Heart left ventricle (tissue), 16 donors: ENCODE measurements at places on chromosomes 12 and 14.

- DNase-seq, result peak; percentile 51
Measured at GRCh38 chr14:69643430-69644200, 32.2 kb downstream of the SUSD6 start.

DNA sequence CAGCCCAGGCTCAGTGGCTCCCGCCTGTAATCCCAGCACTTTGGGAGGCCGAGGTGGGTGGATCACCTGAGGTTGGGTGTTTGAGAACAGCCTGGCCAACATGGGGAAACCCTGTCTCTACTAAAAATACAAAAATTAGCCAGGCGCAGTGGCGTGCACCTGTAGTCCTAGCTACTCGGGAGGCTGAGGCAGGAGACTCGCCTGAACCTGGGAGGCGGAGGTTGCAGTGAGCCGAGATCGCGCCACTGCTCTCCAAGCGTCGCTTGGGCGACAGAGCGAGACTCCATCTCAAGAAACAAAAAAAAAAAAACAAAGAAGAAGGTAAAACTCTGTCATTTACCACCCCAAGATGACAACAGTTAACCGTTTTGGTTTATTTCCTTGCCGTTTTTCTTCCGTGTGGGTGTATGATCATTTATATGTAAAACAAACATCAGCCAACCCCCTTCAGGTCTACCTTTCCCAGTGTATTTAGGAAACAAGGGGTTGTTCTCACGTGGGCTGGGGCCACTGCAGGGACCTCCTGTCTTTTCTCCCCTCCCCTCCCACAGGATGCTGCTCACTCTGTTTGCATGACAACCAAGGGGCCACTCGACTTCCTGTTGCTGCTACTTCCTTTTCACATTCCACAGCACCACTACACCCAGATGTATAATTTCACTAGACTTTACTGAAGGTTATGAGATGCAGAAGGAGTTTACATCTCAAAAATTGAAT, 13.6 kb downstream of the TTC9 start:
- DNase-seq, result no peak

DNA sequence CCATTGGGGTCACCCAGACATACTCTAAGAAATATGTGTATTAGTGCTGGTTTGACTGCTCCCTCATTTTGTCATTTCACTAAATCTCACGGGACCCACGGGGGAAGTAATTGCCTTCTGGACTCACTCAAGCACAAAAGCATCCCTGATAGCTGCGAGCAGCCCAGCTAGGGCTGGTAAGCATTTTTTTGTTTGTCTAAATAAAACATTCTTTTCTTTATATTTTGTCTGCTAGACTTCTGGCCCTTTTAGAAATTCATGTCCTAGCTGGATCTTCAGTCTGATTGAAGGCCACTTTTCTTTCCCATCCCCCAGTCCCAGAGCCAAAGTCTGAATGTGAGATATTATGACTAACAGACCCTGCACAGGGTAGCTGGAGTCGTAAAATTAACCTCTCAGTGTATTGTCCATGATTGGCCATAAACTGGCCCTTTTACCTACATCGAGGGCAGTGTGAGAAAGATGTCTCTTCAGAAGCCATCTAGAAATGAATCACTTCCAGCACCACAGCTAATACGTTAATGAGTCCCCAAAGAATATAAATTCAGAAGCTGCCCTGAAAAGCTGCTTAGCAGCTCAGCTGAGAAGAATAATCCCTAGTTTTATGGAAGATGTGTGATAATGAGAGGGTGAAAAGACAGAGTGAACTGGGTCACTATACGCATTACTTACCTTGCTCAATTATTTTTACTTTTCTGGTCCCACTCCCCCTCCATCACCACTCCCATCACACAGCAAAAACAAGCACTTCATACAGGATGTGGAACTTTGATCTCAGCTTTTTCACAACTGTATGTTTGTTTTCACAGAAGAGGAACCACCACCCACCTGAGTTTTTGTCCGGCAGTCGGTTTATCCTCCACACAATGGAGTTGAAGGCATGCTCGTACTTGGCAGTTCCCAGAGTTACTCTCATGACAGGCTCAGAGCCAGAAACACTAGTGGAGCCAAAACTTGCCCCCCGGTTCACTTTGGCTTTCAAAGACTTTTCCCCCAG, 55.6 kb upstream of the GTF2A1 start:
- no peak for DNase-seq

DNA sequence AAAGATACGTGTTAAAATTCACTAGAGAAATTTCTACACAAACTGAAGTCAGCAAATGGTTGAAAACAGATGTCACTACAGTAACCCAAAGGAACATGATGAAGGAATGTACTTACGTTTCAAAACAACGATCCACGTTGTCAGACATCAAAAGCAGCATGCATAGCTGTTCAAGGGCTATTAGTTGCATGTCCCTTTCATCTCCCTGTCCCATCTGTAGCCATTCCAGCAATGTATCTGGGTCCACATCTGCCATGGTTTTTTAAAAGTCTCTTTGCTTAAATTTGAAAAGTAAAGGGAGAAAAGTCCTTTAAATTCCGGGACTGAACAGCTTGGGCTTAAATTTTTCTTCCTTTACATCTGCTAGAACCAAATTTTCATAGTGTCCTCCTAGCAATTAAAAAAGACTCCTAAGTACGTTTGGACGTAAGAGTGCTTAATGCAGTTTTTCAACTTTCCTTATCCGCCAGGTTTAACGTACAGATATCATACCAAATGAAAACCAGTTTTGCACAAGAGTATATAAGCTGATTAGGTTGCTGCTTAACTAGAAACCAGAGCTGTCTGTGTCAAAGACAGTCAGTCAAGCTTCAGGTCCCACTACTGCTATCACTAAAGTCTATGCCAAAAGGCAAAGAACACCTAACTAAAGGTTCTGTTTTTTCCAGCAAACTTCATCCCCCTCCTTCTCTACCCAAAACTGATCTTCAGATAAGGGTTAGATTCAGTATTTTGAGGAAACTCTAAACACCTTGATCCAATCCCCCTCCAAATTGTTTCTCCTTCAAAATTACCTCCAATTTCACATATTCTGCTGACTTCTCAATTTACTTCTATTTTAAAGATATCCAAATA, 1.7 kb downstream of the HECTD1 start:
- no peak for DNase-seq

DNA sequence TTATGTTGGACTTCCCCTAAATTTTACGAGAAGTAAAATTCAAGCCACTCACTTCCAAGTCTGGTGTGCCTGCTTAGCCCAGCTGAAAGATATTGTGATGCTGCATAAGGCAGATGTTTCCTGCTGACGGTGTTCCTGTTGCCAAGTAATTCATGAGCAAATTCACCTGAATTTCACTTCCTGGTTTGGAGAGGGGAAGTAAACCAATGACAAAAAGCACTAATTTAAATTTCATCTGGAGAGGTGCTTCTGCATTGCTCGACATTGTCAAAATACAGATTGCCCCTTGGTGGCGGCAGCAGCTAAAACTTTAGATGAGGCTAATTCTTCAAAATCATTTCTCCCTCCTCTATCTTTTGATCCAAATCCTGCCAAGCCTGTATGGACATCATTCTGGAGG, 281.1 kb downstream of the AACS start:
- no peak for DNase-seq

- DNase-seq, result no peak
Measured at GRCh38 chr12:92136965-92137721, 8.5 kb downstream of the BTG1 start.

GRCh38 chr12:51829011-51829481, 19.5 kb downstream of the FIGNL2 start:
- no peak for DNase-seq

DNA sequence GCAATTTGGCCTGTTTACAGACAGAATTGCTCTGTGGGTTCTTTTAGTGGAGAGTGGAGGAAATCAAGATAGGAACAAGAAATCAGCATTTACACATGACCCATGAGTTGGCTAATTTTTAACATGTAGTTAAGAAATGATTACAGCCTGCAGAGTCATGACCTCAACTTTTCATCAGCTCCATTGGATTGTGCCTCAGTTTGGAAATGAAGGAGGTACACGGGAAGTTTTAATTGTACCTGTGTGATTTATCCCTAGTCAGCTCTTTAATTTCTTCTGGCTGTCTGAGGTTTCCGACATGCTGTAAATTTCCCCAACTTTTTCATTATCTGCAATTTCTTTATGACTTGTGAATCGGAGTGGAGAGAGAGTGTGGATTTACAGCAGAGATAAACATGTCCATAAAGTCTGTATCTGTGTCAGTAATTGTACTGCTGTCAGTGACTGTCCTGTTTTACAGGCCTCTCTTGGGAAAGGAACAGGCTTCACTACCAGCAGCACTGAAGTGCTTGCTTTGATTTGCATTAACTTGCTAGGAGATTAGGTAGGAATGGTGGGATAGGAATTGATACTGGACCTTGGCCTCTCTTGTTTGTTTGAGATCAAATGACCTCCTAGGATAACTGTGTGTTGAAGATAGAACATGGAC, 49.2 kb downstream of the LIN52 start:
- no peak for DNase-seq

GRCh38 chr14:79916892-79917291, 294.4 kb downstream of the DIO2 start:
- DNase-seq, result no peak

DNA sequence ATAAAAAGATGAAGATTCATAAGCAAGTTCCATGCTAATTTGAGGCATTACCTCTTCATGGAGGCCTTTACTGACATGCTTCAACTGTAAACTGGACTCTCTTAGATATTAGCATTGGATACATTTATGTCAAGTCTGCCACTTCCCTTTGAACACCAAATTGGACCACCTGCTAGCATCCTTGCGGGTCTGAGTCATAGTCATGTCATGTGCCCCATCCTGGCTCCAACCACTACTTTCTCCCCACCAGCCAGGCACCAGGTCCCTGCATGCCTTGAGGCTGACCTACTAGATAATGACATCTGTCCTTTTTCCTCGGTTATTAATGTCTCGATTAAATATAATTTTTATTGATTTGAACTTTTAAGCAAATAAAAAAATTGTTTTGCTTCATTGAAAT, 32.9 kb upstream of the EEA1 start:
- no peak for DNase-seq

GRCh38 chr14:89303456-89304435, 113.3 kb downstream of the FOXN3 start:
- DNase-seq, result peak; percentile 54

GRCh38 chr12:79407671-79408622, 282.8 kb downstream of the PAWR start:
- DNase-seq, result peak; percentile 26

DNA sequence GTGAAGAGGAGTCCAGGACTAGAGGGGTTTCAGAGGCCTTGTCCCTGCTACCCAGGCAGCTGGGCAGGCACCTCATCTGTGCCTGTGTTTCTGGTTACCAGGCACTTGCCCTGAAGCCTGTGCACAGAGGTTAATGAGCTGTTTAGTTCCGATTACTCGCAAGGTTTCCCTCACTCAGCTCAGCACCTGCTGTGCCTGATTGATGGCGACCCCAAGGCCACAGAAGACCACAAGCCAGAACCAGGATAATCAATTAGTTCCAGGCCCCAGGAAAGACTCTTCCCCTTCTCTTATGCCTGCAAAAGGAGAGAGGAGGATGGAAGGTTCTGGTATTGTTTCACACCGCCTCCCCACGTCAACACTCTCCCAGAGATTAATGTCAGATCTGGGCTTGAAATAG, 88.8 kb upstream of the NOS1 start:
- DNase-seq, result no peak

DNA sequence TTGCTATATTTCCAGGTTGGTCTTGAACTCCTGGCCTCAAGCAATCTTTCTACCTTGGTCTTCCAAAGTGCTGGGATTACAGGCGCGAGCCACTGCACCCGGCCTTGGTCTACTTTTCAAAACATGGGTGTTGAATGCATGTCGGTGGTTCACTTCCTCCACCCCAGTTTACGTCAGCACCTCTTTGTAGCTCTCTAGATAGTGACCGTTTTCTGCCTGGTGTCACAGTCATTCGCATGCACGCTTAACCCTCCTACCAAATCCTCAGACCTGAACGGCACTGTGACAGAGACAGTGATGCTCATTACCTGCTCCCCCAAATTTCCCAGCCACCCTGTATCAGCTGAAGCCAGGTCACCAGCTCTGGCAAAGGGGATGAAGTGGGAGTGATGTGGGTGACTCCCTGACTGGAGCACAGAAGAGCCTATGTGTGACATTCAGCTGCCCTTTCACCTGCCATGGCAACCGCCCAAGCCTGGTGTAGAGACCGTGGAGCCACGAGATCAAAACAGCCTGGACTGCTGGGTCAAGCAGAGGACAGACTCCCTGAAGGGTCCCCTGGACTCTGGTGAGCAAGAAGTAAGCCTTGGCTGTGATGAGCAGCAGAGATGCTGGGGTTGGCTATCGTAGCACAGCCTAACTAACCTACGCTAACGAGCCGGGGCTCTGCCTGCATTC, 66.2 kb upstream of the GPR68 start:
- no peak for DNase-seq

GRCh38 chr14:33776871-33777270, 174.0 kb downstream of the EGLN3 start:
- no peak for DNase-seq

DNA sequence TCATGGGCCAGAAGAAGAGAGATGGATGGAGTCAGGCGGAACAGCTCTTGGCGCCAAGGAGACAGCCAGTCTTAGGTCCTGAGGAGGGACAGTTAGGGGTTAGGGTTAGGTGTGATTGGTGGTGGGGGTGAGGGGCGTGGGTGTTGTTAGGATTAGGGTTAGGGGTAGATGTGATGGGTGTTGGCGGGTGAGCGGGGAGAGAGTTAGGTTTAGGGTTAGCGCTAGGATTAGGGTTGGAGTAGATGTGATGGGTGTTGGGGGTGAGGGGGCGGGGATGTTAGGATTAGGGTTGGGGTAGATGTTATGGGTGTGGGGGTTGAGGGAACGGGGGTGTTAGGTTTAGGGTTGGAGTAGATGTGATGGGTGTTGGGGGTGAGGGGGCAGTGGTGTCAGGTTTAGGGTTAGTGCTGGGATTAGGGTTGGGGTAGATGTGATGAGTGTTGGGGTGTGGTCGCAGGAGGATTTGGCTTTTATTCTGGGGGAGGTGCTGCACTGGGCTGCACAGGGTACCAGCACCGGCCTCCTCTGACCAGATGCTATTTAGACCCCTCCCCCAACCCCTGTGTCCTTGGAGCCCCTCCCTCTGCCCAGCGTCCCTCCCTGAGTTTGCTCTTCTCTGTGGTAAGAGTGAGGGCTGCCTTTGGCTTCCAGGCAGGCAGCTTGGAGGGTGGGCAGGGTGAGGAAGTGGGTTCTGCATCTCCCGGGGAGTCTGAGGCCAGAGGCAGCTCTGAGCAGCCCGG, 35.6 kb upstream of the FBRSL1 start:
- DNase-seq, result peak; percentile 33

- no peak for DNase-seq
Measured at GRCh38 chr12:100485983-100486382, 12.3 kb downstream of the NR1H4 start.

DNA sequence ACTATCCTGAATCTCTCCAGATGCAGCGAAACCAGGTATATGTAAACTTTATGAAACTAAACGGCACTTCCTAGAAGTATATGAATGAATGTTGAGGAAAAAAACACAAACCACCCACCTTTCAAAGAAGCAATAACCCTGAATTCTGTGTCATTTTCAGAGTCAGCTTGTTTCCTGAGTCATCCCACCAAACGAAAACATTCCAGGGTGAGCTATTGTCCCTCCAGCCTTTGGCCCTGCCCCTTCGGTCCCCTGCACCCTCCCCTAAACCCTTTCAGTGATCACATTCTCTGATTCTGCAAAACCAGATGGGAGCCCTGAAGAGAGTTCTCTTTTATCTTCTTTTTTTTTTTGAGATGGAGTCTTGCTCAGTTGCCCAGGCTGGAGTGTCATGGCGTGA, 202.6 kb upstream of the ALG10B start:
- no peak for DNase-seq

GRCh38 chr14:84144166-84144565, 1385.8 kb upstream of the FLRT2 start:
- DNase-seq, result no peak

GRCh38 chr12:1812650-1813302, 7.6 kb upstream of the LRTM2 start:
- DNase-seq, result no peak

- DNase-seq, result no peak
Measured at GRCh38 chr14:37369425-37369824, 171.7 kb downstream of the MIPOL1 start.
